Occipital lobe (tissue), 3 donors: ENCODE measurements at places on chromosomes 2 and 18. TPM values are rescaled to one million over a fixed set of nuclear protein-coding genes. Genes with fewer than 3 reads are reported as not detected.

GLI2 gene
- 2.8 TPM for total RNA-seq

KCNG2 gene
- 0.31 TPM for total RNA-seq

GPC1 gene
- total RNA-seq: 37.3 TPM

C2orf66 gene
- 0.16 TPM for total RNA-seq

GALNT14 gene
- 4.7 TPM for total RNA-seq

EEF1B2 gene
- 522 TPM for total RNA-seq

LYPD6 gene
- 14.3 TPM for total RNA-seq

SPC25 gene
- 3.4 TPM for total RNA-seq

EFHD1 gene
- 1.1 TPM for total RNA-seq

AQP12B gene
- not detected for total RNA-seq

COL3A1 gene
- 129 TPM for total RNA-seq

TWIST2 gene
- total RNA-seq: 0.16 TPM

PXDN gene
- 35.6 TPM for total RNA-seq

ALK gene
- total RNA-seq: 0.78 TPM

SERPINB3 gene
- total RNA-seq: not detected

CCDC148 gene
- 25.7 TPM for total RNA-seq

SERPINB10 gene
- not detected for total RNA-seq

DNA sequence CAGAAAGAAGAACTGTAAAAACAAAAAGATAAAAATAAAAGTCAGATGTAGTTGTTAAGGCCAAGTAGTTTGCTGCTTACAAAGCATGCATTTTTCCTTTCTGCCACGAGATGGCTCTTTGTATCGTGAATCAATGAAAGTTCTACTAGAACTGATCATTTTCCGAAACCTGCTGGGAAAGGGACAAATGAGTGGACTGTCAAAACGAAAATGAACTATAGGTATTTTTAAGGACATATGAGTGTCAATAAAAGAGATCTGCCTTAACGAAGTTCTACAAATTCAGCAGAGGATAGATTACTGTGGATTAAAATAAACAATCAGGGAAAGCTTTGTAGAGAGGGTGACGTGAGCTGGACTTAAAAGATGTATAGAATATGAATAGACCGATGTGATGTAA, 15.0 kb upstream of the ELOA2 start:
- DNase-seq: no peak

DNA sequence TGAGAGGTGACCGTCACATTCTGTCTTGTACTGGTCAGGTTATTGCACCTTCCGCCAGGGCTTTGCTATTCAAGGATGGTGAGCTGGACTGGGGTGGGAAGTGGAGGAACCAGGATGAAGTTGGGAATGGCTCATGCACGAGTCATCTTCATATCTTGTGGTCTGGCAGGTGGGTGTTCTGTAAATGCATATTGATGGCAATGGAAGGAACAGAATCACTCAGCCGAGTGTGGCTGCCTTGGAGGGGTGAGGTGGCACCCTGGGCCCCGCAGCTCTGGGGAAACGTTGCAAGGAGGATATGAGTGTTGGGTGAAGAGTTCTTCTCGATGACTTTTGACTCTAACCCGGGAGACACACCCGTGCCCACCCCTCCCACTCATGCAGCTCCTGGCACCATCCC, 1.2 kb downstream of the NEU2 start:
- DNase-seq: no peak

GRCh38 chr2:177075254-177075653, 137.3 kb upstream of the HNRNPA3 start:
- DNase-seq: no peak

GRCh38 chr18:36769172-36769571, 59.6 kb downstream of the TPGS2 start:
- DNase-seq: no peak

DNA sequence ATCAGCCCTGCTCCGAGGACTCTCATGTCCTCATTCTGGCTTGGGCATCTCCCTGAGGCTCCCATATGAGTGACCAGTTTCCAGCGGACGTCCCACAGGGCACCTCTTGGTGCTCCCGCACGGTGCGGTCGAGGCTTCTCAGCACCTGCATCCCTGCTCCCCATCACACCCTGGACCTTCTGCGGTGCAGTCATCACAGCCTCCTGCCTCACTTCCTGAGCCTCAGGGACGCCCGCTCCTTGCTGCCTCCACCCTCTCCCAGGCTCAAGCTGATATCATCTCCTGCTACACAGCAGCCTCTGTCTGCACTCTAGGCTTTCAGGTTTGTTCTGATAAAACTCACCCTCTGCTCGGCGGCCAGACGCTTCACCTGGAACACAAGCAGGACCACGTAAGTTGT, 185.0 kb downstream of the TMEM18 start:
- no peak for DNase-seq

GRCh38 chr2:239279508-239280295, 121.1 kb downstream of the HDAC4 start:
- no peak for DNase-seq

- no peak for DNase-seq
Measured at GRCh38 chr2:72917877-72918553, 696 bp downstream of the EMX1 start.

GRCh38 chr2:1219901-1220573, 193.2 kb upstream of the TPO start:
- DNase-seq: no peak

DNA sequence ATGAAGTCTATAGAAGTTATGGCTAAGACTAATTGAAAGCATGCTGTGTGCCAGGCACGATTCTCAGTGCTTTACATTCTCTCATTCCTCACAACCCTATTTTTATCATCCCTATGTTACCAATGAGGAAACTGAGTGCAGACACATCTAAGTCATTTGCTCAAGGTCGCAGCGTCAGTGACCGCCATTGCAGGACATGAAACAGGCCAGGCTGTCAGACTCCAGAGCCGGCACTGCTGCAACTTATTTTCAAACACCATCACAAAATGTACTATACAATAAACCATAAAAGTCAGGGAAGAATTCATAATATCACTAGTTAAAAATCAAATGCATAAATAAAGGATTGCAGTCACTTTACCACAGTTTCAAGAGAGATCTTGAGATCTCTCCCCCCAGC, 5.6 kb downstream of the STK39 start:
- DNase-seq: no peak

GRCh38 chr2:19881221-19881907, 20.4 kb downstream of the TTC32 start:
- DNase-seq: no peak

DNA sequence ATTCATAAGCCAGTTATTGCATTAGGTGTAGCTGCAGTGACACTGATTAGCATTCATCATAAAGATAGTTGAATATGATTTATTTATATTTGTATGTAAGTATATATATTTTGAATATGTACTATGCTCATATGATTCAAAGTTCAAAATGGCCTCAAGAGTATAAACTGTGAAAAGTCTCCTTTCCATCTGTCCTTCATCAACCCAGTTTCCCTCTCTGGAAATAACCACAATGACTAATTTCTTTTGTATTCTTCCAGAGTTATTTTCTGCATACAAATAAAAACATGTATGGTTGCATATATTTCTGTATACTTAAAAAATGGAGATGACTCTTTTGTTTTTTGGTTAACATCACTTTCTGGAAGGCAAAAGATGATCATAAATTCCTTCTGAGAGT, 95.2 kb downstream of the CAMKMT start:
- no peak for DNase-seq

- no peak for DNase-seq
Measured at GRCh38 chr2:181234487-181234891, 222.7 kb upstream of the ITGA4 start.

DNA sequence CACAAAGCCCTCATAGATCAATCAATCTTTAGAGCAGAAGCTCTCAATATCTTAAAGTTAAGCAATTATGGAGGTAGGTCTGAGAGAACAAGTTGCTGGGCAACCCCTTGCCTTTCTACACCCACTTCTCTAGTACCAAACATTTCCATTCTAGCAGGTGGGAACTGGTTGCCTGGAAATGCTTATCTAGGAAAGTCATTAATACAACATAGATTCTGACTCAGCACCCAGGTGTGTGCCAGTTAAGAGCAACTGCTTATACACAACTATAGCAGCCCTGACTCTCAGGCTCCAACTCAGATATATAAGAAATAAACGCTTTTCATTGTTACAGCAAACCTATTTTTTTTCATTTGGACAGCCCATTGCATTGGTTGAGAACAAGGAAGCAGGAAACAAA, 237.7 kb downstream of the IRS1 start:
- no peak for DNase-seq

DNA sequence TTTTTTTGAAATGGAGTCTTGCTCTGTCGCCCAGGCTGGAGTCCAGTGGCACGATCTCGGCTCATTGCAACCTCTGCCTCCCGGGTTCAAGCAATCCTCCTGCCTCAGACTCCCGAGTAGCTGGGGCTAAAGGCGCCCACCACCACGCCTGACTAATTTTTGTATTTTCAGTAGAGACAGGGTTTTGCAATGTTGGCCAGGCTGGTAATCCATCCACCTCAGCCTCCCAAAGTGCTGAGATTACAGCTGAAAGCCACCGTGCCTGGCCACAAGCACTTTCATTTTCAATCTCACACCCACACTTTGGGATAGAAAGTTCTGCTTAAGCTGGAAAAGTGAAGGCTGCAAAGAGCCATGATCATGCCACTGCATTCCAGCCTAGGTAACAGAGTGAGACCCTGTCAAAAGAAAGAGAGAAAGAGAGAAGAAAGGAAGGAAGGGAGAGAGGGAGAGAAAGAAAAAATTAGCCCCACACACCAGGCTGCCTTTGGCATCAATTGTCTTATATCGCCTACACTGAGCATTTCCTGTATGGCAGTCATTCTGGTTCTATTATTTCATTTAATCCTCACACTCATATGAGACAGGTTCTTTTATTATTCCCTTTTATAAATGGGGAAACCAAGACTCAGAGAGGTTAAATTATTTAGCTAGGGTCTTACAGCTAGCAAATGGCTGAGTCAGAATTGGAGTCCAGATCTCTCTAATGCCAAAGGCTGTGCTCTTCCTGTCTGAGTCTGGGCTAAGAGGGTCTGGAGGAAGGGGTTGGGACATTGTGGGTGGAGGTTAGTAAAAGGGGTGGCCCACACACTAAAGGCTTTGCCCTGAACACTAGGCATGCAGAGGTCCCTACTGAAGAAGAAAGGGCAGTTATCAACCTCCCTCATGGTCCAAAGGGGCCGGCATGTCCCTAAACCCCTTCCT, 37.9 kb upstream of the PKDCC start:
- DNase-seq: no peak

DNA sequence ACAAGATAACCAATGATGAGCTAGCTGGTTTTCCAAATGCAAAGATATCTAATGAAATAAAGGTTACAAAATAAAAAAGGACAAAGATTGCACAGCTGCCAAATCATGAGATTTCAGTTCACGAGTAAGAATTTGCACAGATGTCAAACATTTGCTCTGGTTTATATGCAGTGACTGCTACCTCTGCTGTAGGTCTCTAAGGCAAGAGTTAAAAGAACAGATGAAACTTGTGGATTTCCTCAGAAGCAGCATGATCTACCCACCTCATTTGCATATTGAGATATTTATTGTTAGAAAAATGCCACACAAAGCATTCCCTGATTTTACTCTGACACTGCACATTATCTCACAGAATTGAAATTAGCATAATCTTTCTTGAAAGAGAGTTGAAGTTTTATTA, 763.2 kb upstream of the ZEB2 start:
- no peak for DNase-seq

DNA sequence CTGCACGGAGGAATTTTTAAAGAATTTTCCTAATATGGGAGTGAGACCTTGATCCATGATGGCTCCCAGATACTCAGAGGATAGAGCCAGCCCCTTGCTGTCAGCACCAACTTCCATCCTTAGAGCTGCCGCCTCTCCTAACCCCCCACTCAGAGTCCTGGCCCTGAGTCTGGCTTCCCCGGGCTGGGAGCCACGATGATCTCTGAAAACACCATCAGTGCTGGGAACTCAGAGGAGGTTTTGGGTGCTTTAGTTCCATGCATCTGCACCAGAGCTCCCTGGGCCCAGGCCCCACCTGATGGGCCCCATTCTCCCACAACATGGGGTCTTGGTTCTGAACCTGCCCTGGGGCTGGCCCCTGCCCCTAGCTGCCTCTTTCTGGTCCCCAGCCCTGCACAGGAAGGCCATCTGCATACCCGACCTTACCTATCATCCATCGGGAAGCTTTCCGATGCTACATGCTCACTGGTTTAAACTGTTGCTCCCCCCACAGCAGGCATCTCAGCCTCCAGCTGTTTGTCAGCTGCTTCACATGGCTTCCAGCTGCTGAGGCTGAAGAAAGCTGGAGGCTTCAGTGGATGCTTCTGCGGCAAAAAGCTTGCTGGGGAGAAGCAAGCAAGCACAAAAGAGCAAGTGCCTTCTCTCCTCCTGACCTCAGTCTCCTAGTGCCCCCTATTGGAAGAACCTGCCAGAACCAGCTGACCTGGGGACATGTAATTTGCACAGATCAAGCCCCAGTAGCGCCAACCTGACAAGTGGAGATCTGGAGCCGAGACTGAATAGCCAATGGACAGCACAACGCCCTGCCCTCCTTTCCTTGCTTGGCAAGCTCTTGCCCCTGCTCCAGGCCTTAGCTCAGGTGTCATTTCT, 24.2 kb upstream of the RHOB start:
- DNase-seq: no peak

DNA sequence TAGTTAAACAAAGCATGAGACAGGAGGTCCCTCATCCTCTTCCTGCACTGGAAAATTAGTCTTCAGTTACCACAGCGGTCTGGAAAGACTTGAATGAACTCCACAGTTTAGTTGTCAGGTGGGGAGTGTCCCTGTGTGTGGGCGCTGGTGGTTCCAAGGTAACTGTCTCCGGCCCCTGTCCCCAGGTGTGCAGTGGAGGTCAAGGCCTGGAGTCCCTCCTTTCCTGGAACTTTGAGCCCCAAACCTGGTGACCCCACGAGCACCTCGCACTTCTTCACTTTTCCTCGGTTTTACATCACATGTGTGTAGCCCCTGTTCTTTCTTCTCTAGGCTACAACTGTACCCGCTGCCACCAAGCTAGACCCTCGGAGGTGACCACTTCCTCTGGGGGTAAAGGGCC, 28.0 kb upstream of the INHBB start:
- no peak for DNase-seq

DNA sequence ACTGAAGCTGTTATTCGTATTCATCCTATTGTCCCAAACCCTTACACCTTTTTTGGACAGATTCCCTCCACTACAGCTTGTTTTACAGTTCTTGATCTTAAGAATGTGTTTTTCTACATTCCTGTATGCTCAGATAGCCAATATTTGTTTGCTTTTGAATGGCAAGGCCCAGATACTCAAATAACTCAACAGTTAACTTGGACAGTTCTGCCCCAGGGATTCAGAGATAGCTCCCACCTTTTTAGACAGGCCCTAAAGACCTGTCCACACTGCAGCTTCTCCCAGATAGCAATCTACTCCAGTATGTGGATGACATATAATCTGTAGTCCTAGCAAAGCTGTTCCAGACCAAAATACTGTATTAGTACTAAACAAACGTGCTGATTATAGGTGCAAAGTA, 7.1 kb upstream of the AGXT start:
- no peak for DNase-seq

DNA sequence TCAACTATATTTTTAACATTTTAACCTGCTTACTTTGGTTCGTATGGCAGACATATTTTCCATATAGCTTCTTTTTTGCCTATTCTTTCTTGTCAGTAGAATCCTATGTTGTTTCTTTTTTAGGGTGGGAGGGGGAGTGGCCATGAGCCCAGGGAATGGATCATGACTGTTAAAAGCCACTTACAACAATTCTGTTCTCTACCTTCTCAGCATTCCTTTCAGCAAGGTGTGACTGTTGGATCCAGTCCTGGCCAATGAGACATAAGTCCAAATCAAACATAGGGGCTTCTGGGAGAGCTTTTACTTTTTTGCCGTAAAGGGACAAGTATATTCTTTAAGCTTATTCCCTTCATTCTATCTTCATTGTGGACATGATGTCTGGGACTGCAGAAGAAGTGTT, 25.0 kb upstream of the DNAH6 start:
- no peak for DNase-seq
